Activated naive CD4-positive, alpha-beta T cell (primary cell): ENCODE measurements at places on chromosomes 11 and 22.

DNA sequence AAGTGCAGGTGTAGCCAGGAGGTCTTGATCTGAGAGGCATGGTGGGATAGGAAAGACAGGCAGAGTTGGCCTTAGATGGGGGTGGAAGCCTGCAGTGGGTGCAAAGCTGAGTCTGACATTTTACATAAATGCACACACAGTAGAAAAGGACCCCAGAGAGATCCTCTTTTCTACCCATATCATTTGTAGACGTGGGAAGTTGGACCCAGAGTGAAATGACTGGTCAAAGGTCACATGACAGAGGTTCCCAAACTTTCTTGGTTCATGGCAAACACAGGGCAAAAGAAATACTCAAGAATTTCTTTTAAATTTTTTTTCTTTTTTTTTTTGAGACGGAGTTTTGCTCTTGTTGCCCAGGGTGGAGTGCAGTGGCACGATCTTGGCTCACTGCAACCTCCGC is 6.2 kb upstream of the FOXRED2 start:
- no peak for DNase-seq

- DNase-seq: no peak
Measured at GRCh38 chr11:104098132-104098531, 61.7 kb downstream of the DDI1 start.

GRCh38 chr11:1129143-1129610 is 28.6 kb upstream of the MUC5AC start:
- DNase-seq: no peak

- no peak for DNase-seq
Measured at GRCh38 chr11:11186249-11186648, 166.8 kb downstream of the CSNK2A3 start.

GRCh38 chr11:65316227-65317024 is 1.8 kb downstream of the CDC42EP2 start:
- DNase-seq: no peak

DNA sequence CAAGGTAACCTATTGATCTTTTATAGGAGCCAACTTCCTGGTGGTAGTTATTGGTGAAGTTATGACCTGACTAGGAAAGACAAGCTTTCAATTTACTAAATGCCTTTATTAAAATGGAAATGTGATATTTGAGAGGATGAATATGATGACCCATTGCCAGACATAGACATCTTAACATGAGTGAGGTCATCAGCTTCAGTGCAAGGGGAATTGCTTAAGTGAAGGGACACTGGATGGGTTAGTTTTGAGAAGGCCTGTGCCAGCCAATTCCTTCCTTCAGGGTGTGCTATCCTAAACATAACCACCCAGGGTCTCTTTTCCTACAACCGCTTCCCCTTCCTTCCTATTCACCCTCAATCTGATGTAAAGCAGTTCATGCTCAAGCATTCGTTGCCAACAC is 21.5 kb downstream of the NAV2 start:
- DNase-seq: no peak

DNA sequence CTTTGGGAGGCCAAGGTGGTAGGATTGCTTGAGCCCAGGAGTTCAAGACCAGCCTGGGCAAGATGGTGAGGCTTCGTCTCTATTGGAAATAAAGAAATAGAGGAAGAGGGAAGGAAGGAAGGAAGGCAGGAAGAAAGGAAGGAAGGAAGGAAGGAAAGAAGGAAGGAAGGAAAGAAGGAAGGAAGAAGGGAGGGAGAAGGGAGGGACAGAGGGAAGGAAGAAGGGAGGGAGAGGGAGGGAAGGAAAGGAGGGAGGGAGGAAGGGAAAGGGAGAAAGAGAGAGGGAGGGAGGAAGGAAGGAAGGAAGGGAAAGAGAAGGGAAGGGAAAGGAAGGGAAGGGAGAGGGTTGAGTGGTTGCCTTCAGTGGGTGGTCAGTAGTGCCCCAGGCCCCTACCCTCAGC is 13.9 kb upstream of the PNPLA3 start:
- DNase-seq: no peak

GRCh38 chr11:19890308-19890707 is 177.7 kb downstream of the NAV2 start:
- DNase-seq: no peak

GRCh38 chr11:94675239-94675638 is 92.9 kb upstream of the AMOTL1 start:
- no peak for DNase-seq

GRCh38 chr11:10518891-10519290 is 22.1 kb downstream of the RNF141 start:
- no peak for DNase-seq

DNA sequence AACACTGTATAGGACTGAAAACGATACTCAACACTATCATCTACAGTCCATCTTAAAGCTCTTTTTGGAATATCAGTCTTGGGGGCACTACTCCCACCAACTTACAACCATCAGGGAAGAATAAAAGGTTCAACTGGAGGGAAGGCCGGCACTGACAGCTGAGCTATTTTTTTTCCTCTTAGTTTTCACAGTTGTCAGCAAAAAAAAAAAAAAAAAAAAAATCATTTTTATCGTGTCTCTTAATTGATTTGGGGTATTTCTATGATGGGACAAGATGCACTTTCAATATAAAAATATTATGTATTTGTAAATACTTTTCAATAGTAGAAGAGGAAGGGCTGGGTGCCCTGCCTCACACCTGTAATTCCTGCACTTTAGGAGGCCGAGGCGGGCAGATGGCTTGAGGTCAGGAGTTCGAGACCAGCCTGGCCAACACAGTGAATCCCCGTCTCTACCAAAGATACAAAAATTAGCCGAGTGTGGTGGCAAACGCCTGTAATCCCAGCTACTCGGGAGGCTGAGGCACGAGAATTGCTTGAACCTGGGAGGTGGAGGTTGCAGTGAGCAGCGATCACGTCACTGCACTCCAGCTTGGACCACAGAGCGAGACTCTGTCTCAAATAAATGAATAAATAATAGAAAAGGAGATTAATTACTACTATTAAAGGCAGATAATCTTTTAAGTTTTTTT is 1.5 kb downstream of the KIF18A start:
- DNase-seq: no peak

DNA sequence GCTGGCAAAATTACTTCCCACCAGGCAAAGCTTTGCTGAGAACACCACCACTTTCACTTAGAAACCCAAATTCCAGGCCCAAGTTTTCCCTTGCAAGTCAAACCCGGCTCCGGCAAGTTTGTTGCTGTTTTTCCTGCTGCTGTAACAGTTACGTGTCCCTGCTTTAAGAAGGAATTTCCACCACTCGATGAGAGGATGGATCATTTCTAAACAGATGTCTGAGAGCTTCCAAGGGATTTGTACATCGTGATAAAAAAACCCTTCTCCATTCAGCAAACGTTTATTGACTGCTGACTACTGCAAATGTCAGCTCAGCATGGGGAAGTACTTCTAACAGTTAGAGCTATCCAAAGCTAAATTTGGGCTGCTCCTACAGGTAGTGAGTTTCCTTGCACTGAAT is 19.7 kb downstream of the P2RX3 start:
- DNase-seq: no peak

GRCh38 chr11:86698639-86699038 is 26.2 kb upstream of the ME3 start:
- DNase-seq: no peak

DNA sequence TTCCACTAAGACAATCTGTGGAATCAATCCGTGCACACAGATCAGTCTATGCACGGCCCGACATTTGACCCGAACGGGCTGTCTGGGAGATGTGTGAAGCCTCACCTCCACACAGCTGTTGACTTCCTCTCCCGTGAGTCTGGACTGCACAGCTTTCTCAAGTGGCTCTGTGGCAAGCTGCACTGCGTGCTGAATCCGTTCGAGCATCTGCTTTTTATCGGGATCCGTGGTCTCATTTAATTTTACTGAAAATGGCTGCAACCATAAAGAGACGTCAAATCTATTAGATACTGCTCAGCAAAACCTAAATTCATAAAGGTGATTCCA is 19.3 kb downstream of the CARS1 start:
- no peak for DNase-seq

DNA sequence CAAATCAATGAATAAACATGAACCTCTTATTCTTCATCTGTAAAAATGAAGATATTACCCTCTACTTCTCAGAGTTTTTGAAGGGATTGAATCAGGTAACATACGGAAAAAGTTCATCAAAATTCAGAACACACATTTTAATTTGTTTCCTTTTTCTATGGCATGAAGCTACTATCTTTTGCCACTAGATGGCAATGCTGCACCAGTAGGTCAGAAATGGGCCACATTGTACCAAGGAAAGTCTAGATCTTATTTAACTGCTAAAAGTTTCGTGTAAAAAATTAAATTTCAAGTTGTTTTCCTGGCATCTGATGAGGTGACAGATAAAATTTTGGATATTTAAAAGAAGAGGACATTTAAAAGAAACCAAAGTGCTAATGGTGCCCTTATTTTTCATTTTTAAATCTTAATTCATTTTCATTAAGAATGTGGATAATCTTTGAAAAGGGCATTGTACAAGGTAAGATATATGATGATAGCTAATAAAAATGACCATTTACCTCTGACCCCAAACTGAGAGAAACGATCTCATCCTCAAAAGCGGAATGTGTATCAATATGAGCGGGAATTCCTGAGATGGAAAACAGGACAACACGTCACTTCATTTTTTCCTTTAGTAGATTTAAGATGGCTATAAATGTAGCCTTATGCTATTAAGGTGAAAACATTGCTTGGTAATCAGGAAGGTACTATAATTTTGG is 16.1 kb downstream of the ALKBH8 start:
- DNase-seq: no peak

DNA sequence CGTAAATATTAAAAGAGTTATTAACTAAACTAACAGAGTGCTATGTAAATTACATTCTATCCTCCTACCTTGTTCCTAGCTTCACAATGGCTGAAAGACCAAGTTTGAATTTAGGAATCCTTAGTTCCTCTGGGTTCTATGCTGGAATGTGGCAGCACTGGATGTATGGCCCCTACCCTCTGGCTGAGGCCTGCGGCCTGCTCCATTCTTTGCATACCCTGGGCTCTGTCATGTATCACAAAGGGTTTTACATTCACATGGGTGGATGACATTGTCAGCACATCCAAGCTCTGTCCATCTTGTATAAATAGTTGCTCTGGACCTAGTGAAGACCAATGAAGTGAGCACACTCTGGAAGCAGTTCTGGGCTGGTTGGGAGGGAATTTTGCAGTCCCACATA is 54.5 kb downstream of the AASDHPPT start:
- no peak for DNase-seq
